ENCODE measurements at places on chromosomes 6 and 20.
A peak's percentile ranks its signal among the peaks of the same experiment; 100 is the strongest.

- DNase-seq: no peak
Observed at GRCh38 chr20:17835240-17835933, 133.2 kb downstream of the SNX5 start.

DNA sequence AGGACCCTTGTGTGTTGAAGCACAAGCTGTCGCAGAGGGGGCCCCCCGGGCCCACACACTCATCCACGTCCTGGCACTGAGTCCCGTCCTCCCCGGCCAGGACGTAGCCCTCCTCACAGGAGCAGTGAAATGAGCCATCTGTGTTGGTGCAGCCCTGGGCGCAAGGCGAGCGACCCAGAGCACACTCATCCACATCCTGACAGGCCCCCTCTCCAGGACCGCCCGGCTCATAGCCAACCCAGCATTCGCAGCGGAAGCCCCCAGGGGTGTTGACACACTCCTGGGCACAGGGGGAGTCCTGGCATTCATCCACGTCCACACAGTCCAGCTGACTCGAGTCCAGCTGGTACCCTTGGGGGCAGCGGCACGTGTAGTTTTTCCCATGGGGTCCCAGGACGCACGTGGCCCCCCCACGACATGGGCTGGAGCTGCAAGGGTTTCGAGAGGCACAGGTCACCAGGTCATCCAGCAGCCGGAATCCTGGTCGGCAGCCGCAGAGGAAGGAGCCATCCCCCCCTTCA, 1.2 kb downstream of the CD93 start:
- no peak for DNase-seq

- no peak for DNase-seq
Observed at GRCh38 chr6:41740366-41741162, 5.2 kb upstream of the TFEB start.

DNA sequence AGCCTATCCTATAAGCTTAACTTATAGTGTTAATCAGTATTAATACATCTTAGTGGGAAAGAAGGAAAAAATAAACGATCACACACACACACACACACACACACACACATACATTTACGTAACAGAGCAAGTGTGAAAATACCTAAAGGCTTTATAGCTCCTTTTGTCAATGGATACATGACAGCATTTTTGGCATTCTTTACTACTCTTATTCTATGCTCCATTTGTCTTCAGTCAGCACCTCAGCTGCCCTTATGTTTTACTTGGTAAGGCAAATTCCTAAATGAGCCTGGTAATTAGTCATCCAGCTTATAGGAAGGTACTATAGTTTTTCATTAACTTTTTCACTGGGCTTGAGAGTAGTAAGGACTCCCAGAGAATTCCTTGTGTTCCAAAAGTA, 25.1 kb upstream of the SLC17A3 start:
- DNase-seq: no peak

GRCh38 chr6:6796818-6797217, 208.3 kb downstream of the LY86 start:
- no peak for DNase-seq

DNA sequence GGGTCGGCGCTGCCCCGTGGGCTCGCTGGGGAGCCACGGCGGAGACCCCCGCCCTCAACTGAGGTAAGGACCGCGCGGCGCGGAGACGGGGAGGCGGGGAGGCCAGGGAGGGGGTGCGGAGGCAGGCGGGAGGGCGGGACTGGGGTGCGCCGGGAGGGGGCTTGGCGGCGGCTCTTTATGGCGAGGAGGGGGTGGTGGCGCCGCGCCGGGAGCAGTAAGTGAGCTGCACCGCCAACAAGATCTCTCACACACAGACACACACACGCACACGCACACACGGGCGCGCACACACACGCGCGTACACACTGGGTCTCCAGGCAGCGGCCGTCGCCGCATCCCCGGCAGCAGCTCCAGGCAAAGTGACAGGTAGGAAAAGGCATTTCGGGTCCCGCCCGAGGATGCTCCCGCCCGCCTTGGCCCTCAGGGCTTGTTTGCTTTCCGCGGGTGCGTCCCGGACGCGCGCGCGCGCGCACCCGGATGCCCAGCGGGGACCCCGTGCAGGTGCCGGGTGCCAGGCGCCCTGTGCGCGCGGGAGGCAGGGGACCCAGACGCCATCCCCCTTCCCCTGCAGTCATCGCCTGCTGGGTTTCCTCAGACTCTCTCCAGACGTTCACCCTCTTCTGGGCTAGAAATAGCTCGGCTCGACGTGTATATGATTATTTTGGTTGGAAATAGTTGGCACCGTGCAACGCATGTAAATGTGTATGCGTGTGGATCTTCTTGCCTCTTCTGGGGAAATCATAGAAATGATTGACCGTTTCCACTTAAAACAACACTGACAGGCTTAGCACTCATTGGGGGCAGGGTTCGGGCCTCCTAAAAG, at the start of gene PLCB4:
Gene PLCB4, plus strand, starts transcription at position 247 of the 823 bp plus-strand sequence. CDS start 238,728 bp downstream, outside the sequence.
- DNase-seq: peak; percentile 75

DNA sequence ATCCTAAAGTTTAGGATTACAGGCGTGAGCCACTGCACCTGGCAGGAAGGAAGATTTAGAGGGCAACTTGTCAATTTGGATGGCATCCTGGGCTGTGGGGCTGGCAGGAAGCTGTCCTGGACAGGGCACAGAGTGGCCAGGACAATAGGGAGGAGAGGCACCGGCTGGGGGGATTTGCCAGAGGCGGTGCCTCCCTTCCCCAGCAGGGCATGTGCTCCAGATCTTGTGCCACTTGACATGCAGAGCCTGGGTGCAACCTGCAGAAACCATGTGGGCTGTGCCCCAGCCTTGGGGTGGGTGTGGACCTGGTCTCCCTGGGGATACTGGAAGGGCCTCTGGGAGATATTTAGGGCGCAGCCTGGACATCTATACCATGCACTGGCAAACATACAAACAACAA, 58.6 kb upstream of the EEF1A1 start:
- no peak for DNase-seq

- no peak for DNase-seq
Observed at GRCh38 chr20:33677991-33678702, 3.9 kb upstream of the NECAB3 start.

- DNase-seq: no peak
Observed at GRCh38 chr6:126535595-126535994, 195.7 kb downstream of the CENPW start.

GRCh38 chr20:46202766-46203509, 84.8 kb downstream of the CD40 start:
- DNase-seq: no peak

Data from left hindlimb (tissue), 1 donor.